ENCODE measurements at places on chromosomes 4 and X.

DNA sequence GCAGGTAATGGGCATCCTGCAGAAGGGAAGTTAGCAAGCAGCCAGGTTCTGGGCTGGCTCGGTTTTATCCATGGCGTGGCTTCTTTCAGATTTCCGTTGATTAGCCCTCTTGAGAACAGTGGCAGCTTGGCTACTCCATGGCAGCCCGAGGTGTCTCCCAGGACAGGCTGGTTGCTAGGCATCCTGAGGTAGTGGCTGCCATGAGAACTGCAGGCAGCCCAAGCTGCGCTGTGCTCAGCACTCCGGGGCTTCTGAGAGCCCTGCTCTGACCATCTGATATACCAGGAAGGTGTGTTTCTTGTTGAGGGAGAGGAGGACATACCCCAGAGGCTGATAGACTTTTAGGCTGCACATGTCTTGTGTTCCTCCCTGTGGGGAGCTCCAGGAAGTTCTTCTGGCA lies 253.4 kb upstream of the CASK start:
- no peak for DNase-seq

GRCh38 chr4:68572653-68573170 lies 3.4 kb downstream of the UGT2B17 start:
- no peak for DNase-seq

DNA sequence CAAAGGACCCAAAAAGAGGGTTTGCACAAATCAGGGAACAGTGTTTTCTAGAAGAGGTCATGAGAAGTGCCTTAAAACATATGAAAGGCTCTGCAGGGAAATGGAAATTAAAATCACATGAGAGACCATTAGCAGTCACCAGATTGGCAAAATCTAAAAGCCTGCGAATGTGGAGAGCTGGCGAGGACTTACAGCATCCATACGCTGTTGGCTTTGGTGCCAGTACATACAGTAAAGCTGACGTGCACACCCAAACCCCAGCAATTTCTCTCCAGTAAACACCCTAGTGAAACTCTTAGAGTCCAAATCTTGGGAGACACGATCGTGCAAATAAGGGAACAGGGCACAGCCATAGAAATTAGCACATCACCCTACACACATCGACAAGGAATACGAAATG lies 25.4 kb upstream of the PPP2R2C start:
- DNase-seq: no peak

DNA sequence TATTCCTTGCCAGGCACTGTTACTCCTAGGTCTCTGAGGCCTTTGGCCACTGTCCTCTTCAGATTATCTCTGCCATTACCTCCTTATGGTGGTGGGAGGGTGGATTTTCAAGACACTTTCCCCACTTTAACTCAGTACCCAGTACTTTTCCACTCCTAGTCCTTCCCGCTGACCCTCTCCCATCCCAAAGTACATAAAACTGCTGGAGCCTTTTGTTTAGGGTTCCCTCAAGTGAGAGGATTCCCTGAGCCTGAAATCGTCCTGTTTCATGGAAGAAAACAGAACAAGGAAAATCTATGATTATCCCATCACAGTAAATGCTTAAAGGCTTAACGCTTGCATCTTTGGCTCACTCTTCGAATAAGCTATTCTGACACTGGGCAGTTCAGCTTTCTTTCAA lies 1742.5 kb upstream of the ADGRL3 start:
- no peak for DNase-seq

DNA sequence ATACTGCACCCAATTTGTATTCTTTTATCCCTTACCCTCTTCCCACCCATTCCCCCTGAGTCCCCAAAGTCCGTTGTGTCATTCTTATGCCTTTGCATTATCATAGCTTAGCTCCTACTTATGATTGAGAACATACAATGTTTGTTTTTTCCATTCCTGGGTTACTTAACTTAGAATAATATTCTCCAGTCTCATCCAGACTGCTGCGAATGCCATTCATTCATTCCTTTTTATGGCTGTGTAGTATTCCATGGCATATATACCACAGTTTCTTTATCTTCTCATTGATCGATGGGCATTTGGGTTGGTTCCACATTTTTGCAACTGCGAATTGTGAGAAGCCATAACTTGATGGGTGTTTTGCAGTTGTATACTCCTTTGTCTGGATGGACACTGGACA lies 62.8 kb downstream of the FHIP1A start:
- DNase-seq: no peak

DNA sequence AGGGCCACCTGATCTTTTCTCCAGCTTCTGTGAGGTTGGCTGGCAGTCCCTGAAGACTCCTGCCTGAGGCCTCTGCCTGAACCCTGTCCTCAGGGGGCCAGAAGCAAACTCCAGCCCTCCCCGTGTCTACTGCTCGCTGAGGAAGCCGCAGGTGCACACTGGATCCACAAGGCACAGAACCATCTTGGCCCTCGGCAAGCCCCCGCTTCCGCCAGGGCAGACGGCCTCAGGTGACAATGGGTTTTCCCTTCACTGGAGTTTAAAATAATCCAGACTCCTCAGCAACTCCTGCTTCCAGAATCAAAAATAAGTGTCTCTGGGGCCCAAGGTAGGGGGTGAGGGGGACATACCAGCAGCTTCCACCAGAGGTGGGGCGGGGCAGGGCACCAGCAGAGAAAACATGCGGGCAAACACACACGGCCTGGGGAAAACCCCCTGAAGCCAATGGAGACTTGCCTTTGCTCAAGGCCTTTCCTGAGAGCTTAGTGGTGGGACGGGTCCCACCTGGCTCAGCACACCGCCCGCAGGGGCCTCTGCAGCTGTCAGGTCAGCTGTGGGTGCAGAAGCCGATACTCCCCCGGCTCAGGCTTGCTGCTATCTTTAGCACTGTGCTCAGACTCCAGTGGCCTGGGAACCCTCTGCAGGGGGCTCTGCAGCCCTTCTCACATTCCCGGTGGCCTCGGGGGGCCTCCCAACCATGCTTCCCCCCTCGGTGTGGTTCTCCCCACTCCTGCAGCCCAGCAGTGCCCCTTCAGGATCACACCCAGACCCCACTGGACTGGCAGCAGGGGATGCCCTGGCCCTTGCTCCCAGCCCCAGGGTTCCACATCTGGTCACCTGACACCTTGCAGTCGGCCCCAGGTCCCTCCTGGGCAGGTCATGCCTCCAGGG lies 1.9 kb downstream of the MYL5 start:
- DNase-seq: no peak

- peak; percentile 64 for DNase-seq
Measured at GRCh38 chrX:132023896-132024386, 839 bp downstream of the STK26 start.

DNA sequence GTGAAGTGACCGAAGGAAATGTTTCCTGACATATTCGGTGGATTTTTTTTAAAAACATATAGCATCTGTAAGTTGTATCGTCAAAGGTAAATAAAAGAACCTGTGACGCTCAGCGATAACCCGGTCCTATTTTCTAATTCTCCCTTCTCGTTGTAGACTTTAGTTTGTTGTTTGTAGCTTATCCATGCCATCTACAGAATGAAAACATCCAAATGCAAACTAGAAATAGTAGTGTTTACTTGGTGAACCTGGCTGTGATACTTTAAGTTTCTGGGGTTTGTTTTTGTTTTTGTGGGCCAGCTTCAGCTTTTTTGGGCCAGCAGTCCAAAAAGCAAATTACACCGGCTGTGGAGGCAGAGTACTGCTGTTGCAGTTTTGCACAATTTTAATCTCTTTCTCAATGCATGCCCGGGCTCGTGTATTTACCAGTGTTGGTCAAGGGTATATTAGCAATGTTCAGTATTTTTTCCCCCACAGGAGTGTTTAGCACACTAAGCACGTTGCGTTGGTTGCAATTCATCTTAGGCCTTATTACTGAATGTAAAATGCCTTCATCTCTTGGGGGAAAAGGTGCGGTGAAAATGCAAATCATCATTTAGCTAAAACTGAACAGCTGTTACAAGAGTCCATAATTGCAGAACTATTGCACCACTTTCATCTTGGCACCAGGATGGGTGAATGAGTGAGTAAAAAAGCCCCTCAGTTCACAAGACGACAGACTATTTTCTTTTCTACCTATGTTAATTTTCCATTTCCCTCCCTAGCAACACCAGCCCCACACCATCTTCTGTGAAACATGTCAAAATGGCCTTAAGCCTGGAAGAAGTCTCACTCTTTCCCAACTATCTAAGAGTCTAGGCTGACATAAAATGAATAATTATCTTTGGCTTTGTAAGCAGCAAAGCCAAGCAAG lies 1.7 kb upstream of the CNOT6L start:
- DNase-seq: peak; percentile 20

DNA sequence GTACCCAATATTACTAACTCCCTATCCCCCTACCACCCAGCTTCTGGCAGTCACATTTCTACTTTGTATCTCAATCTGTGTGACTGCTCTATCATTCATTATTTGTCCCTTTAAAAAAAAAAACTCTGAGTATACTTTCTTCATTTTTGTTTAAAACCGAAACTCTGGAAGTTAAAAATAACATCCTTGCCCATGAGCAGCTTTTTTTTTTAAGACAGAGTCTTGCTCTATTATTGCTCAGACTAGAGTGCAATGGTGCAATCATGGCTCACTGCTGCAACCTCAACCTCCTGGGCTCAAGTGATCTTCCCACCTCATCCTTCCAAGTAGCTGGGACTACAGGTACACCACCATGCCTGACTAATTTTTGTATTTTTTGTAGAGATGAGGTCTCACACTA lies 15.8 kb downstream of the UBE2K start:
- no peak for DNase-seq

DNA sequence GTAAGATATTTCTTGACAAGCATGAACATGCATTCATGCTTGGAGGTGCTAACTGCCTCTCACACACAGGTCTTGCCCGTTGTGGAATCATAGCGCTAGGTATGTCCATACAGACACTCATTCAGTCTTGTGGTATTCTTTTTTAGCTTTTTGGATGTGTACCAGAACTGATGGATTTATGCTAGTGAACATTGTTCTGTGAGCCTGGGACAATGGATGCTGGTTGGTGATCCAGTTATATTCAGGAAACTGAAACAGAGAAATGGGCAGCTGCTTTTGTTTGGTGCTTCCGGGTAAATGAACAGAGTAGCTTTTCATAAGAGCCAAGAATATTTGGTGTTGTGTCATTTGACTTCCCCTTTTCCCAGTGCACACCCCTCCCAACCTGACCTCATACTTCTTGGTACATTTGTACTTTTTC lies 78.9 kb upstream of the SLC4A4 start:
- no peak for DNase-seq

DNA sequence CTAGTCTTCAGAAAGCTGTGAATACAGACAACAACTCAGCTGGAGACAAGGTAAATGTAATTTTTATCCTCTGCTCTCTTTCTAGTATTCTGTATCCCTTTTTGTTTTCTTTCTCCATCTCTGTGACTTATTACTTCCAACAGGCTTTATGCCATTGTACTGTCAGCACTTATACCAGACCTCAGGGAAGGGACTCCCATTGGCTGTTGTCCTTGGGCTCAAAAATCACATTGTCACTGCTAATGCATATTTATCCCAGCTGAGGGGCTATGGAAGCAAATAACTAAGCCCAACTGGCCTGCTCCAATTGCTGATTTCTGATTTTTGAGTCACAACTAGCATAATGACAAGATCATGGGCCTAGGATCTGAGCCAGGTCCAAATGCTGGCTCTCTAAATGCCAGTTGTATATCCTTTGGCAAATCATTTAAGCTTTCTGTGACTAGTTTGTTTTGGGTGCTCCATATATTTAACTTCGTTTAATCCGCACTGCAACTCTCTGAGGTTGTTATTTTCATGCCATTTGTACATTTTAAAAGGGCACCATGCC lies 395.1 kb upstream of the GNPDA2 start:
- DNase-seq: no peak

DNA sequence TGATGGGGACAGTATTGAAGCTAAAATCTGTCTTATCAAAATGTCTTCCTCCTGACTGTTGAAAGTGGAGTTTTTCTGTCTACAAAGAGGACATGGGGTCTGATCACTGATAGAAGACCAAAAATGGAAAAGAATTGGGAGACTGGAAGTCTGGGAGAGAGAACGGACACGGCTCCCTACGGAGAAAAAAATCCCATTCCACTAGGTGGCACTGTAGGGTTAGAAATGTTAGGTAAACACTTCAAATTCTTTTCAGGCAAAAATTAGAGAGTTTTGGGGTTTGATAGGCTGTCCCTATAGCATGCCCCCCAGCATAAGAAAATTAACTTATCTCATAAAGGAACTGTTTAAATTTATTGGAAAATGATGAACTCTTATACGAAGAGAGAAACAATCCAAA lies 200.5 kb downstream of the FAM133A start:
- DNase-seq: no peak

- peak; percentile 16 for DNase-seq
Measured at GRCh38 chr4:1246901-1247863, 1.7 kb downstream of the CTBP1 start.

GRCh38 chr4:1961563-1961962 lies 47.2 kb downstream of the NELFA start:
- DNase-seq: no peak

DNA sequence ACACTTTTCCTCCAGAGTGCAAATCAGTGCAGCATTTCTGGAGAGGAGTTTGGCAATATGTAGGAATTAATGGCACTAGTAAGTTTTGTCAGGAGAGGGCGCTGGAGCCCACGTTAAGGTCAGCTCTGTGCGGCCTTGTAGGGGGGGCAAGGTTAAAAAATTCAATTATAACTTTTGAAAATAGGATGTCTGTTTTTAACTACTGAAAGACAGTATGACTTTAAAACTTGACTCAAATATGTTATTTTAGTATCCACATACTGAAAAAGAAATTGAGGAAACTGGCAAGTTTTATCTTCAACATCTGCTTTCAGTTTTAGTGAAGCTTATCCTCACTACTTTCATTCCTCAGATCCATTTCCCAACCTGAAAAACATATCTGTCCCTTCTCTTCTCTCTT lies 30.9 kb upstream of the HSD17B13 start:
- peak; percentile 37 for DNase-seq

- DNase-seq: peak; percentile 75
Measured at GRCh38 chr4:105471566-105472176, 2.2 kb downstream of the PPA2 start.

DNA sequence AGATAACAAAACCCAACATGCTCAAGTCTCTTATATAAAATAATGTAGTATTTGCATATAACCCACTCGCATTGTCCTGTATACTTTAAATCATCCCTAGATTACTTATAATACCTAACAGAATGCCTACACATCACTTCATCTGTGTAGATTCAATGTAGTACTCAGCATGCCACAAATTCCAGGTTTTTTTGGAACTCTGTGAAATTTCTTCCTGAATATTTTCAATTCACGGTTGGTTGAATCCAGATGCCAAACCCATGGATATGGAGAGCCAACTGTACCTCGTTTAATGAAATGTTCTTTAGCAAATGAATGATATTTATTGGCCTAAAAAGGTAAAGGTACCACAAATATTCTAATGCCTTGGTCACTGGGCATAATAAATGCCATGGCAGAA lies 24.8 kb downstream of the CCNI start:
- DNase-seq: no peak

DNA sequence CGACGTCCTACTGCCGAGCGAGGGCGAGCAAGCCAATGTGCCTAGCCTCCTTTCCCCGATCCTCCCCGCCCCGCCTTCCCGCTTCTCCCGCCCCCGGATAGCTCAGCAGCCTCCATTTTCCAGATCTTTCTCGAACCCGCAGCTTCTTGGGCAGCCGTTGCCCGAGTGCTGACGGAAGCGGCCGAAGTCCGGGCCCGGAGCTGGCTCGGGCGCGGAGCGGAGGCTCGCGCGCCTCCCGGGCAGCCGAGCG lies 172 bp upstream of the HSPA4L start:
- no peak for DNase-seq

GRCh38 chrX:41722816-41723618 lies 964 bp upstream of the GPR82 start:
- DNase-seq: no peak
